ENCODE measurements at places on chromosomes 1 and 21.

- DNase-seq, result no peak
Observed at GRCh38 chr1:20508411-20508771, 440 bp upstream of the MUL1 start.

- DNase-seq, result no peak
Observed at GRCh38 chr1:31576201-31576669, at the start of gene TINAGL1. Gene TINAGL1 (plus strand): TSS chr1:31576515. CDS start chr1:31577149, 634 bp downstream.

- no peak for DNase-seq
Observed at GRCh38 chr1:168235937-168236336, 10.1 kb downstream of the SFT2D2 start.

- DNase-seq, result no peak
Observed at GRCh38 chr1:227549892-227550291, 13.5 kb upstream of the ZNF678 start.

DNA sequence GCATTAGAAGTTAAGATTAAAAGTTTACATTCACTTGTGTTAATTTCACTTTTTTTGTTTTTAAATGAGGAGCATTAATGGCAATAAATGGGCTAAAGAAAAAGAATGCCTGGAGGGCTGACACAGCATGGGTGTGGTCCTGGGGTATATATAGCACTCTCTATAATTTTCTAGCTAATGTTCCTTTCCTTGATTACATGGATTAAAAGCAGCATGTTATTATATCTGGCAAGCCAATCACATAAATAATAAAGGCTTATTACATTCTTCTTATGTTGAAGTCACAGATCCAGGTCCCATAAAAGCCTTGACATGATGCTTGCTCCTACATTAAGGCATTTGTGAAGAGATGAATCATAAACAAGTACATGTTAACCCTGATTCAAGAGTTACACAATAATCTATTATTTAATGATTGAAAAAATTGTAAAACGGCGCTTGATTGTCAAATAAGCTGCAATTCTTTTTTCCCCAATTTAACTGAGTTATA, 91.4 kb downstream of the LYPLAL1 start:
- DNase-seq, result no peak

DNA sequence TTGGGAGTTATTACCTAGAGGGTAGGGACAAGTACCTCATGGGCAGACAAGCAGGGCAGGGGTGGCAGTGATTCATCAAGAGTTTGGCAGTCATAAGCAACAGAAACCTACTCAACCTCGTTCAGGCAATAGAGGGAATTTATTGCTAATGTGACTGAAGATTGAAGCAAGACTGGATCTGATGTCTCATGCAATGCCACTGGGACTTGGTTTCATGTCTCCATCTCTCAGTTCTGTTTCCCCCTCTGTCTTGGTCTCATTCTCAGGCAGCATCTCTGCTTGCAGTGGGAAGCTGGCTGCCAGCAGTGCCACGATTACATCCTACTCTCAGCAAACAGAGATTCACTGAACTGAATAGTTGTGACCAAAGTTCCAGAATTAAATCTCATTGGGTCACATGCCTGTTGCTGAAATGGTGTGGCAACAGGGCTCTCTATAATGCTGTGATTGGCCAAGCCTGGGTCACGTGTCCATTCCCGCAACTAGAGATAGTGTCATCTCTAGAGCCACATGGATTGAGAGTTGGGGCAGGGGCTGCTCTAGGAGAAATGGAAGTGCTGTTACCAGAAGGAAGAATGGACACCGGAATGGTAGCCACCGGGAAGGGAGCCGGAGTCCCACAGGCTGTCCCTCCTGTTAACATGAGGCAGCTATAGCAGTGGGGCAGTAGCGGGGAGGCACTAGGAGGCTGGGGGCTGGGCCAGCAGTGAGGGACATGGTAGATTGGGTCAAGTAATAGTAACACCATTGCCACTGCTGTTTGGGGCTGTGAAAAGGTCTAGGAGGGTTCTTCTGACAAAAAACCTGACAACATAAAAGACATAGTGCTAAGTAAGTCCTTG, 3.9 kb upstream of the CDC42 start:
- DNase-seq, result no peak

- DNase-seq, result no peak
Observed at GRCh38 chr1:42171679-42172266, 7.2 kb upstream of the GUCA2A start.

Measured in NCI-H345 (cell line).